Stimulated activated CD4-positive, alpha-beta T cell treated with anti-CD3 and anti-CD28 coated beads, TNF-alpha, amount 100 ng/mL, for 4 hours (primary cell): ENCODE measurements at places on chromosomes 3 and 15.

GRCh38 chr3:52831500-52832301 is 1.2 kb upstream of the ITIH4 start:
- no peak for DNase-seq

GRCh38 chr3:21274079-21274571 is 476.9 kb downstream of the ZNF385D start:
- no peak for DNase-seq

- DNase-seq = no peak
These were observed 360.5 kb upstream of the NAALADL2 start for GRCh38 chr3:174498638-174499037.

- no peak for DNase-seq
These were observed 10.6 kb downstream of the EPB42 start for GRCh38 chr15:43210172-43210745.

- DNase-seq = no peak
These were observed 66.2 kb upstream of the SLC6A1 start for GRCh38 chr3:10926256-10926810.

GRCh38 chr3:118742760-118743159 is 291.9 kb downstream of the IGSF11 start:
- no peak for DNase-seq

GRCh38 chr3:41163421-41163820 is 35.9 kb upstream of the CTNNB1 start:
- DNase-seq = no peak

DNA sequence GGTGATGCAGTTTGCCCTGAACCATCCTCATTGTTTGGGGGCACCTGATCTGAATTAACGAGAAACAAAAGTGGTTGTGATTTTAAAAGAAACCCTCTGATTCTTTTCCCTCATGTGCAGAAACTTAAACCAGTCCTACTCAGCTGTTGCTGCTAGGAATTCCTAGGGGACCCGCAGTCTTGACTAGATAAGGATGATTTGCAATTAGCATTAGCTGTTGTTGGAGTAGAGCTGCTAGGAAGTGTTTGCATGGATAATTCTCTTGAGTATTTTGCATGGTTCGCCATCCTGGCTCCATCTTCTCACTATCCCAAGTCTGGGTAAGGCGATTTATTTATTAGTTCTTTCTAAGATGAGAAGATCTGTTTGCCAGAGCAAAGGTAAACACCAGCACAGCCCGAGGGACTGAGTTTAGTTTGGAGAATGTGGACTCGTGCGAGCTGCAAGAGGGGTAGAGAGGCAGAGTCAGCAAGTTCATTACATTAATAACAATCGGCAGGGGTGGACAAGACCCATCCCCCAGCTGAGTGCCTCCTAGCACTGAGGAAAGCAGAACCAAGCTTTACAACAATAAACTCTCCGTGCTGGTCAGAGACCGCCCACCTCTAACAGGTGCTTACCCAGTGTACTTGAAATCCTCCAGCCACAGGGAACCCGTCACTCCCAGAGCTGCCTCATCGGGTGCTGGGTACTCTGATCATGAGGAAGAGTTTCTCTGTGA is 4.1 kb downstream of the FGD5 start:
- no peak for DNase-seq

DNA sequence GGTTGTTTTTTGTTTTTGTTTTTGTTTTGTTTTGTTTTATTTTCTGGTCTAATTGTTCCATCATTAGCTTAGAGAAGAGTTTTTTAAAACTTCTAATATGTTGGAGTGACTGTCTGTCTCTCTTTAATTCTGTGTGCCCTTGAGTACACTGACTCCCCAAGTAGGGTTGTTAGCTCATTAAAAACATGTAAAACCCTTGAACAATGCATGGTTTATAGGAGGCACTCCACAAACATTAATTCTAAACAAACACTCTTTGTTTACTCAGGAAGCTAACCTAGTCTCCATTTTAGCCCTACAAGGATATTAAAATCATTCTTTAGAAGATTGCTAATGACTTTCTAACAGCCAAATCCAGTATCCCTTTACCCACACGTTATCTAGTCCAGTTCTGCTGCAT is 100.5 kb downstream of the CGGBP1 start:
- DNase-seq = no peak

GRCh38 chr3:160464321-160464720 is 14.7 kb upstream of the TRIM59 start:
- DNase-seq = no peak

- DNase-seq = peak; percentile 38
These were observed 86.9 kb upstream of the RASGRP1 start for GRCh38 chr15:38651328-38652038.

DNA sequence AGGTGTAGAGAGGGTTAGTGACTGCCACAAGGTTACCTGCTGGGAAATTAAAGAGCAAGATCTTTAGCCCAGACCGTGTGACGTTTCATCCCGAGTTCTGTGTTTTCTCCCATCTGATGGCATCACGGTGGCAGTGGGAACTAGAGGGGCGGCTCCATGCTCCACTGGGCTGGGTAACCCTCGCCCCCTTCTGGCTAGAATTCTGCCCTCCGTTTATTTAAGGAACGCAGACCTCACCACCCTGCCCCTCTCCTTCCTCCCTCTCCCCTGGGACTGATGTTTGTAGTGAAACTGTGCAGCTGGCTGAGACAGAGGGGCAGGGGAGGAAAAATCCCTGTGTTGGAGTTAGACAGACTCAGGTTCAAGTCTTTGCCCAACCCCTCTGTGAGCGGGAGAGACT is 65.6 kb downstream of the ITGA11 start:
- DNase-seq = no peak

DNA sequence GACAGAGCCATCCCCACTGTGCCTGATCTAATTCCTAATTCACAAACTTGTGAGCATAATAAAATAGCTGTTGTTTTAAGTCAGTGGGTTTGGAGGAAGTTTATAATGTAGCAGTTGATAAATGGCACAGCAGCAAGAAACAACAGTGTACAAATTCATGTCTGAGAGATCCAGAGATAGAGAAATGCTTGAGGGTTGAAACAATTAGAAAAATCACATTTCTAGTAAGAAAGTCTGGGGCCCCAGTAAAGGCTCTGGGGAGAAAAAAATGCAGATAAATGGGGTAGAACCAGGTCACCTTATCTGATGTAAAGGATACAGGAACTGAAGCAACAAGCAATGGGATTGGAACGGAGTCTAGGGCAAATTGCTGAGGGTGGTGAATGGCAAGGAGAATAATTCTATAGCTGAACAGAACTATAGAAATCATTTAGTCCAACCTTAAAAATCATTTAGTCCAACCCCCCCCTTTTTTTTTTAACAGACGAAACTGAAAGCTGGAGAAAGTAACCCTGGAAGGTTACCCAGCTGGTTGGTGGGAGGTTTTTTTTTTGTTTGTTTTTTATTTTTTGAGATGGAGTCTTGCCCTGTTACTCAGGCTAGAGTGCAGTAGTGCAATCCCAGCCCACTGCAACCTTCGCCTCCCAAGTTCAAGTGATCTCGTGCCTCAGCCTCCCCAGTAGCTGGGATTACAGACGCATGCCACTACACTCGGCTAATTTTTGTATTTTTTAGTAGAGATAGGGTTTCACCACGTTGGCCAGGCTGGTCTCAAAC is 14.3 kb upstream of the SHQ1 start:
- DNase-seq = no peak
